ENCODE measurements at places on chromosomes 3 and 15. TPM values are rescaled to one million over a fixed set of nuclear protein-coding genes. Genes with fewer than 3 reads are reported as not detected.

DNA sequence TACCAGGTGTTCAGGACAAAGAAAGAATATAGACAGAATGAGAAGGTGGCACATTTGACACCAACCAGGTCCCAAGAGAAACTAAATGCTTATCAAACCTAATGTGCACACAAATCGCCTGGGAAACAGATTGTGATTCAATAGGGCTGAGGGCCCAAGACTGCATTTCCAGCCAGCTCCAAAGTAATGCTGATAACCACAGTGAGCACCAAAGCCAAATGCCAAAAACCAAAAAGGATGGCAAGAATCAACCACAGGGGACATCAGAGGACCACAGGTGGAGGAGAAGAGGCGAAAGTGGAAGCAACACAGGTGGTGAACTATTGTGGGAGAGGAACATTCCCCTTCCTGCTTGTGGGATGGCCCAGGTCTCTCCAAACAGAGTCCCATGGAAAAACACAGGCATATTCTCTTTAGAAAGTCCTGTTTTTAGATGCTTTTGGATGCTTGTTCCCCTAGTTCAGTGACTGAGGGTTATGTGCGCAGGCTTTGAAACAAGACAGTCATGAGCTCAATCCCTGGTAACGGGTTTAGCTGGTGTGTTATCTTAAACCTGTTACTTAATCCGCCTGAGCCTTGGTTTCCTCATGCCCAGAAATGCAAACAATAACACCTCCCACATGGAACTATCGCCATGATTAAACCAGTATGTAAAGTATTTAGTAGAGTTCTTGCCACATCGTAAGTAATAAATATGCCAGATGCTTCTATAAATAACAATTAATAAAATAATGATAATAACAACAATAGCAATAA is 241.7 kb downstream of the ATP8B4 start:
- H3K27me3 ChIP-seq: no peaks in the 10 kb centered on the region
- H3K4me1 ChIP-seq: no peaks in the 10 kb centered on the region
- no peak for DNase-seq
- no peaks in the 10 kb centered on the region for H3K36me3 ChIP-seq
- H3K27ac ChIP-seq: no peak overlapping the region
- H3K4me3 ChIP-seq: no peak overlapping the region

GRCh38 chr3:50189274-50189673 is 2.1 kb upstream of the GNAT1 start:
- DNase-seq: peak; percentile 66
- H3K4me3 ChIP-seq: no peak overlapping the region
- no peaks in the 10 kb centered on the region for H3K36me3 ChIP-seq
- no peak overlapping the region for H3K27ac ChIP-seq
- H3K4me1 ChIP-seq: peaks cover 10% of the 10 kb centered on the region
- peaks cover 7% of the 10 kb centered on the region for H3K27me3 ChIP-seq

- no peaks in the 10 kb centered on the region for H3K36me3 ChIP-seq
- no peak overlapping the region for H3K4me3 ChIP-seq
- no peaks in the 10 kb centered on the region for H3K27me3 ChIP-seq
- no peak overlapping the region for H3K27ac ChIP-seq
These were observed 121.6 kb downstream of the UBE2E2 start for GRCh38 chr3:23324745-23325144.

- no peak overlapping the region for H3K4me3 ChIP-seq
- no peak for DNase-seq
- no peaks in the 10 kb centered on the region for H3K27me3 ChIP-seq
- no peaks in the 10 kb centered on the region for H3K36me3 ChIP-seq
- no peak overlapping the region for H3K27ac ChIP-seq
These were observed 166.6 kb downstream of the XXYLT1 start for GRCh38 chr3:195104340-195104739.

DNA sequence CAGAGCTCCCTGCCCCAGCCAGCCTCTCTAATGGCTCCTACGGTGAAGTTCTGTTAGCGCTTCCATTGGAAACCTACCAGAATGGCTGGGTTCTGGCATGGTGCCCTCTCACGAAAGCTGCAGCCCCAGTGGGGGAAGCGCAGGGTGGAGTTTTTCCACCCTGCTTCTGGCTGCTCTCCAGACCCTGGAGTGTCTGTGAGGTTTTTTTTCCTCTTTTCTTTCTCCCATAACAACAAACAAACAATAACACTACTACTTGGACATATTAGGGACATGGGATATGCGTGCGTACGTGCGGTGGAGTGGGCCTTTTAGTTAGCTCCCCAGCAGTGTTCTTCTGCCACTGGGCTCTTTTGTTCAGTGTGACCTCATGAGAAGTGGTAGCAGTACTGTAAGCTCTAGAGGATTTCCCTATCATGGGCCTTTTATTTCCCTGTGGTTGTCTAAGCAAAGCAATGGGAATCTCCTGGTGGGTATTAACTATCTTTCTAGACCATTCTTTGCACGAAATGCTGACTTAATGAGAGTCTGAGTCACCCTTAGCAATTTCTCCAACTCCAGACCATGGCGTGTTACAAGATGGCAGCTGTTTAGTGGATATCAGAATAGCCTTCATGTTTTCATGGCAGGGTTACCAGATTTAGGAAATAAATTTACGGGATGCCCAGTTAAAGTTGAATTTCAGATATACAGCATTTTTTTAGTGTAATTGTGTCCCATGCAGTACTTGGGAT is 161.9 kb downstream of the FNDC3B start:
- H3K4me3 ChIP-seq: no peak overlapping the region
- no peaks in the 10 kb centered on the region for H3K27me3 ChIP-seq
- peaks cover 22% of the 10 kb centered on the region for H3K36me3 ChIP-seq
- H3K4me1 ChIP-seq: peaks cover 2% of the 10 kb centered on the region
- DNase-seq: no peak

DNA sequence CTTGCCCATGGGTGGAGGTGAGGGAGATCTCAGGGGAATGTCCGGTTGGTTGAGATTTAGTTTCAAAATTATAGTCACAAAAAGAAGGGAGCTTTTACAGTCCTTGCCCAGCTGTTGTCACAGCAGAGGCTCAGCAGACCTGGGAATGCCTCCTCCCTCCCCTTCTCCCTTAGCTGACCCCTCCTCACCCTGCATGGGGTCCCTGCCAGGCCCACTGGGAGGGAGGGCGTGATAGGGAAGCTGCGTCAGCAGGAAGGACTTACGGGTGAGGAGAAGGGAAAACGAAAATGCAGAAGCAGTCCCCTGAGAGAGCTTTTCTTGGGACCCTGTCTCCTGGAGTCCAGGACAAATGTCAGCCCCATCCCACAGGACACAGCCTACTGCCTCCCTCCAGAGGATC is 18.9 kb downstream of the SCN5A start:
- no peak overlapping the region for H3K4me3 ChIP-seq
- no peak overlapping the region for H3K27ac ChIP-seq
- H3K27me3 ChIP-seq: no peaks in the 10 kb centered on the region
- DNase-seq: no peak

DNA sequence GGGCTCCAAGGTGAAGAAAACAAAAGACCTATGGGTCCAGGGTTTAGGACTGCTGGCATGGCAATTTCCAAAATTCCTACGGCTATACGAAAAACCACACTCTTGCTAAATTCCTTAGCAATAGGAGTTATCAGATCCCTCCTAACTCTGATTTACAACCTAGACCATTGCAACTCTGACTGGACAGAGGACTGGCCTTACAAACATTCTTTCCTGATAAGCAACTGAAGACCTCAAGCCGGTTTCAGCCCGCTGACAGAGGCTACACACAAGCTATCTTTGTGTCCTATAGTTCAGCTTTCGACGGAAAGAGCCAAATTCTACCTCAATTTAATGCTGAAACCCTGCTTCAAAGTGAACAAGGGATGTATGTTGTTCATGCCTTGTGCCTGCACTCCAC is 38.3 kb upstream of the AGBL1 start:
- H3K27me3 ChIP-seq: peaks cover 4% of the 10 kb centered on the region
- no peak for DNase-seq
- no peaks in the 10 kb centered on the region for H3K36me3 ChIP-seq
- no peak overlapping the region for H3K27ac ChIP-seq
- no peaks in the 10 kb centered on the region for H3K4me1 ChIP-seq

- H3K4me1 ChIP-seq: no peaks in the 10 kb centered on the region
- H3K4me3 ChIP-seq: no peak overlapping the region
- no peak overlapping the region for H3K27ac ChIP-seq
- no peaks in the 10 kb centered on the region for H3K27me3 ChIP-seq
These were observed 32.8 kb downstream of the FBLN2 start for GRCh38 chr3:13581485-13582365.

SPATA12 gene
- total RNA-seq: not detected
